SJSA1 (cell line): ENCODE measurements at places on chromosomes 2 and 18.
A peak's percentile ranks its signal among the peaks of the same experiment; 100 is the strongest.

- no peak for DNase-seq
- H3K4me3 ChIP-seq = no peak overlapping the region
- H3K4me1 ChIP-seq = peaks cover 24% of the 10 kb centered on the region
- peak overlapping the region; percentile 84 for H3K27ac ChIP-seq
- no peaks in the 10 kb centered on the region for H3K36me3 ChIP-seq
Measured at GRCh38 chr2:173658946-173659371, 304.3 kb downstream of the CDCA7 start.

GRCh38 chr18:62566199-62566598, 43.4 kb downstream of the ZCCHC2 start:
- H3K4me3 ChIP-seq = no peak overlapping the region
- H3K4me1 ChIP-seq = no peaks in the 10 kb centered on the region
- no peak for DNase-seq
- no peaks in the 10 kb centered on the region; the same call in none of the 2 replicates for H3K36me3 ChIP-seq
- H3K27ac ChIP-seq = no peak overlapping the region

GRCh38 chr18:7749008-7749405, 181.9 kb downstream of the PTPRM start:
- no peaks in the 10 kb centered on the region for H3K27me3 ChIP-seq
- no peaks in the 10 kb centered on the region; the same call in 1 of the 2 replicates for H3K4me1 ChIP-seq
- no peaks in the 10 kb centered on the region for H3K36me3 ChIP-seq
- no peak for DNase-seq
- no peak overlapping the region for H3K4me3 ChIP-seq
- no peak overlapping the region for H3K27ac ChIP-seq

- no peak overlapping the region for H3K27ac ChIP-seq
- peaks cover 9% of the 10 kb centered on the region for H3K4me1 ChIP-seq
- H3K4me3 ChIP-seq = no peak overlapping the region
- DNase-seq = no peak
- H3K27me3 ChIP-seq = no peaks in the 10 kb centered on the region
Measured at GRCh38 chr2:158539176-158540005, 82.6 kb downstream of the PKP4 start.

DNA sequence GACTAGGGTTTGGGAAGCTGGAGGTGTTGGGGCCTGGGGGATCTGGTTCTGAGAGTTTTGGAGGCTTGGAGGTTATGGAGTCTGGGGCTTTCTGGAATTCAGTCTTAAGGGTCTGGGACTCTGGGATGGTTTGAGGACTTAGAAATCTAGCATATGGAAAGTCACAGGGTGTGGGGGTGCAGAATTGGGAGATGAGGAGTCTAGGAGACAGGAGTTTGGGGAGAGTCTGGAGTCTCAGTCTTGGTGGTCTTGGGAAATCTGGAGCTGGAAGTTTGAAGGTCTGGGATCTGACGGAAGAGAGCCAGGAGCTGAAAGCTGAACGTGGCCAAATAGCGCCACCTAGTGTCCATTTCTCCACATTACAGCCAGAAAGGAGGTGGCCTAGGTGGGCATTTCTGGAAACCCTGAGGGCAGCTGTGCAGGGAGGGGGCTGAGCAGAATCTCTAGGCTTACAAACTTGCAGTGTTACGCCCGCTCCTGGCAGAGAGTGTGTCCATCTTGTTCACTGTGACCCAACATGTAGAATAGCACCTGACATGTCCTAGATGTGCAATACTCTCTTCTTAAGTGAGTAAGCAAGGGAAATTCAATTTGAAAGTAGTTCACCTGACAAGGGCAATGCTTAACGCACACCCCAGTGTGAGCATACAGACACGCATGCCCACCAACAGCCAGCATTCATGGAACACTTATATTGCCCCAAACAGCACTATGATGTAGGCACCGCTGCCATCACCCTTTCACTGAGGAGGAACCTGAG, 204.8 kb downstream of the TFCP2L1 start:
- no peak overlapping the region for H3K27ac ChIP-seq
- DNase-seq = peak; percentile 68
- no peak overlapping the region for H3K4me3 ChIP-seq
- no peaks in the 10 kb centered on the region for H3K27me3 ChIP-seq

DNA sequence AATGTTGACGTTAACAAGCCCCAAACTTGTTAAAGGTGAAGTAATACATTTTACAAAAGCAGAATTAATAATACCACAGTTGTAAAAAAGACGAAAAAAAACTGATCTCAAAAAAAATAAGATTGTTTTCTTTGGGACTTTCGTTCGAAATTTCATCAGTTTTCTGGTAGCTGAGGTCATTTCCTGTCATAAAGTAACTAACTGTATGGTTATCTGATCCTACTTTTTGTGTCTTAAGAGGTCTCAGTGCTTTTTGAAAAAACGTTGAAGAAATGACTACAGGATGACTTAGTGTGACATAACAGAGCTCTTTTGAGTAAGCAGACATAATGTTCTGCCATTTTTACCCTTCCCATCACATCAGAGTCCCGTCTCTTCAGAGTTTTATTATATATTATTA, 79.3 kb downstream of the BIRC6 start:
- no peaks in the 10 kb centered on the region for H3K4me1 ChIP-seq
- no peak overlapping the region for H3K27ac ChIP-seq
- H3K27me3 ChIP-seq = no peaks in the 10 kb centered on the region
- H3K36me3 ChIP-seq = peaks cover 75% of the 10 kb centered on the region

DNA sequence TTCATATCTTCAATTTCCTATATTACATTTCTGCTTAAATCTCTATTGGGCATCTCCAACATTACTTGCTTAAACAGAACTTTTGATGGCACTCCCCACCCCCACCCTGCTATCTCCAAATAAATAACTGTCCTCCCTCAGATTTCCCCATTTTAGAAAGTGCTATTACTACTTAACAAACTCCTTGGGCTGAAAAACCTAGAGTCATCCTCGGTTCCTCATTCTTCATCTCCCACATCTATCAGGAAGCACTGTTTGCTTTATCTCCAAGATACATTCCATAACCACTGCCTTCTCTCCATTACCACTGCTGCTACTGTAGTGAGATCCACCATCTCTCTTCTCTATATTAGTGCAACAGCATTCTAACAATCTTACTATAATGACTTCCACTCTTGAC, 150.4 kb upstream of the CYRIA start:
- no peaks in the 10 kb centered on the region for H3K4me1 ChIP-seq
- H3K36me3 ChIP-seq = no peaks in the 10 kb centered on the region
- no peak overlapping the region for H3K27ac ChIP-seq
- H3K27me3 ChIP-seq = no peaks in the 10 kb centered on the region

GRCh38 chr18:415617-416612, 84.6 kb downstream of the COLEC12 start:
- no peak for DNase-seq
- peaks cover 63% of the 10 kb centered on the region for H3K4me1 ChIP-seq
- peak overlapping the region; percentile 95 for H3K27ac ChIP-seq
- no peaks in the 10 kb centered on the region for H3K27me3 ChIP-seq

DNA sequence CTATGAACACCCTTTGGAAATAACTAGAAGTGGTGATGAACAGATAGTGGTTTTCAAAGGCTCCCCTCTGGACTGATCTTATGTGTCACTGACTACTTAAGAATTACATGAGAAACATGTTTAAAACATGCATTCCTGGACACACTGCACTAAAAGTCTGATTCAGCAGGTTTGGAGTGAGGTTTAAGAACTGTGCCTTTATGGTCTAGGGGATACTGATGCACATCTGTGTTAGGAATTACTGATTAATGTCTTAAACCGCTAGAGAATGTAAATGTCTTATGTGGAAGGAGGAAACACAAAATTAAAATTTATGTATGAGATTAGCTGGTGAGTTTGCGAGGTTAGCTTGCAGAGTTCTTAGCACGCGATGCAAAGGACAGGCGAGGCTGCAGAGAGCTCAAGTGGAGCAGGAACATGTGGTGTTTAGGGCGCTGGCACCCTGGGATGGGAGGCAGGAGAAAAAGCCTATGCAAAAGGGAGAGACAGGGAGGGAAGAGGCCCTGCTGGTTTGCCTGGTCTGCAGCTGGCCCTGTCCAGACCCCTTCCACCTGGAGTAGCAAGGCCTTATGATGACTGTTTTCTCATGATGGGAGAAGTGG, 11.7 kb downstream of the SH3YL1 start:
- H3K36me3 ChIP-seq = no peaks in the 10 kb centered on the region; the same call in 1 of the 2 replicates
- H3K27ac ChIP-seq = no peak overlapping the region
- H3K27me3 ChIP-seq = no peaks in the 10 kb centered on the region
- no peak for DNase-seq

DNA sequence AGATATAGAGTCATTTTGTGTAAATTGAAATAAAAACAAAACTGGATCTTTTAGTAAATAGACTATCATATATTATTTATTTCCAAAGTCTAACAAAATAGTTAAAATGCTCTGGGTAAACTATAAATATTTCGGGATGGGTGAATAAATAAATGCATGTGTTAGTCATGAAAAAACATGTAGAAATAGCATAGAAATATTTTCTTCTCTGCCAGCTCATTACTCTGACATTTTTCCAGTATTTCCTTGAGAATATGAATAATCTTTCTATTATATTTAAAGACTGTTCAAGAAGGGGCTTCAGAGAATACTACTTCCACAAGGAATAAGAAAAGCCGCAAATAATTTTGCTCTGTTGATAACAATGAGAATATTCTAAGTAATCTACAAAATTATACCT, 880.4 kb downstream of the TRIB2 start:
- DNase-seq = no peak
- H3K27ac ChIP-seq = no peak overlapping the region
- H3K4me1 ChIP-seq = no peaks in the 10 kb centered on the region
- H3K27me3 ChIP-seq = no peaks in the 10 kb centered on the region

- peaks cover 27% of the 10 kb centered on the region for H3K4me1 ChIP-seq
- DNase-seq = no peak
- no peak overlapping the region for H3K27ac ChIP-seq
- no peaks in the 10 kb centered on the region for H3K36me3 ChIP-seq
- no peak overlapping the region for H3K4me3 ChIP-seq
- no peaks in the 10 kb centered on the region for H3K27me3 ChIP-seq
Measured at GRCh38 chr2:149765003-149765402, 177.4 kb upstream of the MMADHC start.

DNA sequence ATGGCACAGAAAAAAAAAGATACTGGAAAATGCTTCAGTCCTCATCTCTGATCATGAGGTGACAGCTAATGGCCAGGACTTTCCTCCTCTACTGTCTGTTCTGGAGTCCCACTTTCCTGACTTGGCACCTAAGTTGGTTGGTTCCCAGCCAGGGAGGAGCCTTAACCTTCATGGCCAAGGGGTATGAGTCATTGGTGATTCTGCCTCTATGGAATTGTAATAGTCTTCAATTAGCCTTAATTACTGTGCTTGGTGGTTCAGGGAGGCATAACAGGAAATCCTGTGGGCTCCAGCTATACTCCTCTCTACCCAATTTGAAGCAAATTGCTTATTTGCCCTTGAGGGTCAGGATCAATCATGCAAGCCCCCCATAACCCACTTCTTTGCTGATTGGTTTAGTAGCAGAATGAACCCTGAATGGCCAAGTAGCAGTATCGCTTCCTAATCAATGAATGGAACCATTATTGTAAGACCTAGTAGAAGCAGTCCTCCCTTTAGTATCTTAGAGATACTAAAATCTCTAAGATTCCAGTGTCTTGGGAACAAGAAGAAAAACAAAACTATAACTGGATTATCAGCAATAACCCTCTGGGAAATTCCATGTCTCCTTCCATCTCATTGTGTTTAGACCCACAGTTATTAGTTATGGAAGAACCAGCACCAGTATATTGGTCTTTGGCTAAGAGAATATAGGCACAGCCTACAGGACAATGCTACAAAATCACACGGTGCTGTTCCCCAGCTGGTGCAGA, 109.0 kb downstream of the COL6A3 start:
- H3K27me3 ChIP-seq = no peaks in the 10 kb centered on the region
- H3K27ac ChIP-seq = peak overlapping the region; percentile 83
- no peaks in the 10 kb centered on the region for H3K36me3 ChIP-seq
- peak; percentile 79 for DNase-seq

DNA sequence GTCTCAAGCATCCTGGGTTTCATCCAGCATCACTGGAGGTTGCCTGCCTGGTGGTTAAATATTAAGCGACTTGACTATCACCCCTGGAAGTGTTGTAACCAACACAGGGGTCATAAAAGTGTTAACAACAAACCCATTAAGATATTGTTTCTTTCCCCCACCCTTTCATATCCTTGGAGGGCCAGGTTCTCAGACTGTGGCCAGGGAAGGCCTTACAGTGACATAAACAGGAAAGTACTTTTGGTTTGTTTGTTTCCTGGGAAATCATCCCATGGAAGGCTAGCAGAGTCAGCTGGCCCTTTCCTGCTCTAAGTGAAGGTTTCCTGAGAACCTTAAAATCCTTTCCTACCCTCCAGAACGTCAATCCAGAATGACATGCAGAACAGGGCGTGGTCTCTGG, 160.9 kb downstream of the CLIP4 start:
- H3K36me3 ChIP-seq = no peaks in the 10 kb centered on the region
- peaks cover 9% of the 10 kb centered on the region; the same call in 1 of the 2 replicates for H3K27me3 ChIP-seq
- no peak for DNase-seq
- H3K27ac ChIP-seq = no peak overlapping the region
- peaks cover 2% of the 10 kb centered on the region; the same call in 1 of the 2 replicates for H3K4me1 ChIP-seq

DNA sequence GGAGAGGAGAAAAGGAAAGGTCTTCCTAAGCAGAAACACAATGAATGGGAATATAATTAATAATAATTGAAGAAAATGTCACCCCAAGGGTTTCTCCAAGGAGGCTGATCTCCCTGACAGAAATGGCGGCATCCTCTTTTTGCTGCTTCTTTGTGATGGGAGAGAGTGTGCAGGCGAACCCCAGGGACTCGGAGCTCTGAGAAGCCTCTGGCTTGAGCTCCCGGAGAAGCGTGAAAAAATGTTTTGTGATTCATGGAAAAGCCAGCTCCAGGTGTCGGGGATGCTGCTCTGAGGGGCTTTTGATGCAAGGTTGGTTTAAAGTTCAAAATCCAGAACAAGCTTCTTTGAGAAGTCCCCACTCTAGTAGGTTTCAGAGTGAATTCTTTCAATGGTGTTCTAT, 91.0 kb downstream of the VWA3B start:
- DNase-seq = no peak
- H3K27ac ChIP-seq = no peak overlapping the region
- H3K36me3 ChIP-seq = no peaks in the 10 kb centered on the region
- H3K4me1 ChIP-seq = no peaks in the 10 kb centered on the region

DNA sequence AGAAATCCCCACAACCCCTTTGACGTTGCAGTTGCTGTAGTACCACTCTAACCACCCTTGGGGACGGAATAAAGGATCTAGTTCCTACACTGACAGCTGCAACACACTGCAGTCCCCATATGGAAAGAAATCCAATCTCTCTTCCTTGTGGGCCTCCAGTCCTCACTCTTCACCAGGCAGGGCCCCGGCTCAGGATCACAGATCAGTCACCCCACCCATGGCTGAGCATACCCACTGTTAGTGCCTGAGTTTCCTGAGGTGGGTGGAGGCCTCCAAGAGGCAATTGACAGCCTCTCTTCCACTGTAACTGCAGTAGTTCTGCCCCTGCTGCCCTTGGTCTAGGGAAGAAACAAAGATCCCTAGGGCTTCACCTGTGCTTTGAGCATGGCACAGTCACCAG, 670.0 kb upstream of the CDH2 start:
- H3K27ac ChIP-seq = no peak overlapping the region
- no peaks in the 10 kb centered on the region for H3K36me3 ChIP-seq
- H3K27me3 ChIP-seq = no peaks in the 10 kb centered on the region; the same call in 1 of the 2 replicates
- H3K4me1 ChIP-seq = no peaks in the 10 kb centered on the region
- H3K4me3 ChIP-seq = no peak overlapping the region
